ENCODE measurements at places on chromosomes 7 and 10. TPM values are rescaled to one million over a fixed set of nuclear protein-coding genes. Genes with fewer than 3 reads are reported as not detected.

GRCh38 chr7:49060743-49061142 lies 136.4 kb downstream of the CDC14C start:
- no peak for DNase-seq

DNA sequence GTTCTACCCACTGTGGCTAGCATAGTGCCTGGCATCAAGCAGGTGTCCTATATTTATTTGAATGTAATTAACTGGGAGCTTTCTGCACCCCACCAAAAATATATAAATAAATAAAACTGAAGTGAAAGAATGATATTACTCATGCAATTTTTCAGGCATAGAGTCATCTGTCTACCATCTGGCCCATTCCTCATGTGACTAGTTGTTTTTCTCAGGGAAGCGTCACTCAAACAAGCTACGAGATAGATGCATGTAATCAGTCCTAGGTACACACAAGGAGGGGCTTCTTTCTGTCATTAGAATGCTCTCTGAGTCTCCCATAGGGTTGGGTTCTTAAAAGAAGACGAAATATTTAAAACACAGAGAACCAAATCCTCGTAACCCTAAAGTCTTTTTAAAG lies 255.5 kb upstream of the KMT2E start:
- DNase-seq = no peak

DNA sequence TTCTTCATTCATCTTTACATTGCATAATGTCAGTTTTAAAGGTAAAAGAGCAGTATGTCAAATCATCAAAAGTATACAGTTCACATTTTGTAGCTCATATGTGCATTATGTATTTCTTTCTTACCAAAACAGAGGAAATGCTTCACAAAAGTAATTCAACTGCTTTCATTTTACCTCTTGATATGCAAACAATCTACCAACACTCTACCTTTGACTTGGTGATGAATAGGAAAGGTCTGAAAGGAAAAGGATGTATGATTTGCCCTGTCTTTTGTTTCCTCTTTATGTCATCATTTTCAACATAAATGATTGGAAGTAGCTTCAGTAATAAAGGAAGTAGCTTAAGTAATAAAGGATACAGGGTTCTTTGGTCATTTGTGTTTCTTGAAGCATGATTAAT lies 846.7 kb downstream of the NXPH1 start:
- DNase-seq = no peak

DNA sequence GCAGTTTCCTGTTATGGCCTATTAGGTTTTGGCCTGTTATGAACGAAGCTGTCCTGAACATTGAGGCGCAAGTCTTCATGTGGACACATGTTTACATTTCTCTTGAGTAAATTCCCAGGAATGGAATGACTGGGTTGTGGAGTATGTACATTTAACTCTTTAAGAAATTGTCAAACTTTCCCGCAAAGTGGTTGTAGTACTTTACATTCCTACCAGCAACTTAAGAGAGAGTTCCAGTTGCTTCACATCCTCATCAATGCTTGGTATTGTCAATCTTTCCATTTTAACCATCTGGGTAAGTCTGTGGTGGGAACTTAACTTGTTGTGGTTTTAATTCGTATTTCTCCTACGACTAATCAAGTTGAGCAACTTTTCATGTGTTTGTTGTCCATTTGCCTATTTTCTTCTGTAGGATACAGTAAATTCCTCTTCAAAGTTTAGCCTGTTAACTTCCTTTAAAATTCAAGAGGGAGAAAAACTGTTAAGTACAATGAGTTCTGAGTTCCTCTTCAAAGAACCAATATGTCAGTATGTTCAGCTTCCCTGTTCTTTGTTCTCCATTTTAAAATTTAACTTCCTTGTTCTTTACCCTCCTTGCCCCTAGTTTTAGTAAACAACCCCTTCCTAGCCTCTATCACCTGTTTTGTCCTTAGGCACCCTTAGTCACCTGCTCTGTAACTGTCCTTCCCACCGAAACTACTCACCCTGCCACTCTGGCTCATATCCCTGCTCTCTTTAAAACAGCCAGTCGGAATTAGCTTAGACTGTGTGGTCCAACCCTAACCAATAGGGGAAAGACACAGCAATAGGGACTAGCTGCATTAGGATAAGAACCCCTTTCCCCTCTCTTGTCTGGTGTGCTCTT lies 74.0 kb downstream of the FAM241B start:
- no peak for DNase-seq

TIAL1 gene
- total RNA-seq = 82.6 TPM

Data from Calu3 (cell line).